ENCODE measurements at places on chromosomes 1 and 21.

- no peak for DNase-seq
Observed at GRCh38 chr1:233295975-233296322, 424 bp upstream of the PCNX2 start.

GRCh38 chr21:25039461-25040380 is 567.6 kb downstream of the MRPL39 start:
- DNase-seq = no peak

DNA sequence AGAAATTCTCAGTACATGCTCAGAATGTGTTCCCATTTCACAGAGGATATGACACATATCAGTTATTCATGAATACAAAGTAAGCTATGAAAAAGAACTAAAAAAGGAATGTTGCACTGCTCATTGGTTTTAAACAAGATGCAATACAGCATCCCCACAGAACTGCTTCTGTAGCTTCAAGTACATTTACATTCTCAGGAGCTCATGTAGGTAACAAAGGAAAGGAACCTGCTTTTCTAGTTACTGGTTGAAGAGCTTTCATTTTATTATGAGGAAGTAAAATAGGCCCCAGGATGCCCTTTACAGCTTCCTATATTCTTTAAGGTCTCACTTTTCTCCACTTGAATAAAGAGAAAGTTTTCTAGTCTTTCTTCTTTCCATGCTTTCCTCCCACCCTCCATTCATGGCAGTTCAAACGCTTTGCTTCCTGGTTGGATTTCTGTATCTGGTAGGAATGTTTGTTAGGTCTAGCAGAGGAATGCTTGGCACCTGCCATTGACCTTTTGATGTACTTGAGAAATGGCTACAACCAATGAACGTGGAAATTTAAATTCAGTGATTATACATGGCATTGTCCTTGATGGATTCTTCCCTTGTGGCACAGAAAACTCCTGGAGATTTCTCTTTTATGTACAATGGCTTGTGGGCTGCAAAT is 27.1 kb upstream of the KCNK2 start:
- no peak for DNase-seq

DNA sequence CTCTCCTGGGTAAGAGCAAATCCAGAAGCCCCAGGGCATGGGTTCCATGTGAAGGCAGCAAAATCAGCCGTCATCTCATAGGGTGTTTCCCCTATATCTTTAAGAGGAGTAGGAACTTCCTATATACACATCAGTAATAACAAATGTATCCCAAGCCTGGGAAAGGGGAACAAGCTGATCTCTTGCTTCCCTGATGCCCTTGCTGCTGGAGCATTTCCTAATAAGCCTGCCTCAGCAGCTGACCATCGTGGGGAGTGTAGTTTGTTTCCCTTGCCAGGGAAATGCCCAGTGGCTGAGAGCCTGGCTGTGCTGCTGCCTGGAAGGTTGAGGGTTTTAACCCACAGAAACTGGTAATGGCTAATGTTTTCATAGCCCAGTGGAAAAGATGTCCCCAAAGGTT is 177.0 kb downstream of the NPHP4 start:
- no peak for DNase-seq

DNA sequence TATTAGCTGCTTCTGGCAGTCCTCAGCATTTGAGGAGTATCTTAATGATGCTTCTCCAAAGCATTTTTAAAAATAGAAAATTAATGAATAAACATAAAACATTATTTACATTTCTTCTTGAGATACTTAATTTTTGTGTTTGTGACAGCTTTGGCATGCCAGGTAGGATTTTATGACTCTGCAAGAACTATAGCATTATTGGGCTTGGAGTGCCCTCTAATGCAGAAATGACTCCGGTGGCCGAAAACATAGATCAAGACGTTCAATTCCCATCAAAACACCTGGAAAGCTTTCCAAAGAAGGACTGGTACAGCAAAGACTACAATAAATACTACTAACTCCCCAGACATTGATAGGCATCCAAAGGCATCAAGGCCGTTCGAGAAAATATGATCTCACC is 366.4 kb upstream of the CXADR start:
- DNase-seq = no peak

- no peak for DNase-seq
Observed at GRCh38 chr1:115156826-115157468, 67.6 kb upstream of the TSPAN2 start.

Measured in right renal cortex interstitium (tissue), 3 donors.